T follicular helper cell (primary cell): ENCODE measurements at places on chromosomes 6 and 20.

DNA sequence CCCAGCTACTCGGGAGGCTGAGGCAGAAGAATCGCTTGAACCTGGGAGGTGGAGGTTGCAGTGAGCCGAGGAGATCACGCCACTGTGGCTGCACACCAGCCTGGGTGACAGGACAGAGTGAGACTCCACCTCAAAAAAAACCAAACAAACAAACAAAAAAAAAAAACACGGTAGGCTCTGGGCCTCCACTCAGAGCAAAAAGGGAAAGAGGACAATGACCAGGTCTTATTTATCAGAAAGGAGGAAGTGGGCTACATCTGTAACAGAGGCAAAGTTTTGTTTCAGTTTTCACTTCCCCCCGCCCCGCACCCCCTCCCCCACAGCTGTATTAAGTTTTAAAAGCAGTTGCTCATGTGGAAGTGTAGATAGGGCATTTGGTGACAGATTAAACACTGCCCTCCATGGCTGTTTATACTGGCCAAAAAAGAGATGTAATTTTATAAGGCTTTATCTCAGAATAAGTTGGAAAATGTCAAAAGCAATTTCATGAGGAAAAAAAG lies 114.6 kb downstream of the RCAN2 start:
- no peak for DNase-seq

GRCh38 chr6:95120984-95121383 lies 456.4 kb upstream of the MANEA start:
- no peak for DNase-seq

- no peak for DNase-seq
Observed at GRCh38 chr6:133730881-133731280, 158.0 kb upstream of the TCF21 start.

GRCh38 chr6:137970368-137970767 lies 103.3 kb downstream of the TNFAIP3 start:
- no peak for DNase-seq

- DNase-seq: no peak
Observed at GRCh38 chr20:21101453-21101931, 4.7 kb downstream of the LINC00237 start.

DNA sequence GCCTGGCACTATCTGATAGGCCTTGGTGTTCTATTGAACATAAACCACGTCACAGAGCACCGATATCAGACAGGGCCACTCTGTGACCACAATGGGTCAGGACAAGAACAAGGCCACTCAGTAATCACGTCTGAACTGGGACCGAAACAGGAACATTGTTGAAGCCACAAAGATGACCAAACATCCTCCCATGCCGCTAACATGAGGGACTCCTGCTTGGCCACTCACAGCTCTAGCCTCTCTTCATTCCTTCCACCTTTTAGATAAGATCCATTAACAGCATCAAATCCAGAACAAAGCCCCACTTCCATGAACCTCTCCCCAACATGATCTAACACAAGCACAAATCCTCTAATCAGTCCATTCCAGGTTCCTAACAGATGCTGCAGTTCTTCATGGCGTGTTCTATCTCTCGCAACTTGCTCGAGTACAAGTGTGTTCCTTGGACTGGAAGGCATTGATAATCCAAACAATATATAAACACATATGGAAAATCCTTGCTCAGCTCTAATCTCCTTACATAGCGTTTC lies 7.4 kb downstream of the SIRT5 start:
- no peak for DNase-seq

GRCh38 chr20:44517454-44517853 lies 4.4 kb downstream of the SERINC3 start:
- no peak for DNase-seq

DNA sequence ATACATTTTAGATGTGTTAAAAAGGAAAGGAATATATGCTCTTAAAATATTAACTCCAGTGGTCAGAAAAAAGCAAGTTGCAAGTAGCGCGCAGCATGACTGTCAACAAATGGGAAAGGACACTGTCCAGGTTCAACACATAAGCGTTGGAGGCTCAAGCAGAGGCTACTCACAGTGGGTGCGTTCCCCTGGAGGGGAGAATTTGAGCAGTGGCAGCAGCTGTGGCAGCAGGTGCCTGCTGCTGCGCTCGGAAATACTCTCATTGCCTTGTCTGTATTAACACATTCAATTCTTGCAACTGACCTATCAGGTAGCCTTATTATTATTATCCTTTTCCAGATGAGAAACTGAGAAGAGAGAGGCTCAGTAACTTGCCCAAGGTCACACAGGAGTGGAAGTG lies 21.9 kb upstream of the CCN6 start:
- DNase-seq: no peak

- DNase-seq: no peak
Observed at GRCh38 chr6:47256361-47256760, 53.3 kb downstream of the TNFRSF21 start.

DNA sequence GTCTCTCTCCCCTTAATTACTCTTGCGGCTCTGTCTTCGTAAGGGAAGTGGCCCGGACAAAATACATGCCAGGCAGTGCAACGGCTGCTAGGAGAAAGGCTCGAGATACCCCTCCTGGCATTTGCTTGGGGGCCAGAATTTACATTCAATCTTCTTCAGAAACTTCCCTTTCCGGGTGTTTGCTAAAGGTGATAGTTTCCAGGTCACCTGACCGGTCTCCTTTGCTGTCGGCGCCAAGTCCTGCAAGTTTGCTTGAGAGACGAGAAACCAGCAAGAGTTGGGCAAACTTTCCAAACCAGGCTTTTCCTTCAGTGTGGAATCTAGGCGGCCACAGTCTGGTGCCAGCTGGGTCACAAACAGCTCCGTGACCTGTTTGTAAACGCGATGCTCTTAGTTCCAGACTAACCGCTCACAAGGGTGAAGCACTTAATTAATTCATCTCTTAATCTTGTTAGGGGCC lies 563 bp upstream of the SRSF3 start:
- peak; percentile 27 for DNase-seq

DNA sequence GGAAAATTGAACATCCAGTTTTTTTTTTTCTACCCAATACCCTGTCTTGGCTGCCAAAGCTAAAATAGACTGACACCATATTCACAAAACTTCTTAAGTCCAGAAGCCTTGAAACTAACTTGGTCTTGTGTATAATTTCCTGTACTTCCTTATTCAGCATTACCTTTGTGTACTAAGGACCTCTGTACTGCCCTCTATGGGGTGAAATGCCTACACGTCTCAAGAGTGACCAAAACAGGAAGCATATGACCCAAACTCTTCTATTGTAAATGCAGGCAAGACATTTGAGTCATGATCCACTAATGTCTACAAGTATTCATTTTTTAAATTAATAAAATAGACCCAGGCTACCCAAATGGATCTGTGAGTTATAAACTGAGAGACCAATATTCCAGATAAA lies 50.4 kb downstream of the HMGCLL1 start:
- DNase-seq: no peak
